ENCODE measurements at places on chromosomes 12 and 14.

GRCh38 chr12:105956662-105957457 lies 181.9 kb downstream of the NUAK1 start:
- no peak for DNase-seq

DNA sequence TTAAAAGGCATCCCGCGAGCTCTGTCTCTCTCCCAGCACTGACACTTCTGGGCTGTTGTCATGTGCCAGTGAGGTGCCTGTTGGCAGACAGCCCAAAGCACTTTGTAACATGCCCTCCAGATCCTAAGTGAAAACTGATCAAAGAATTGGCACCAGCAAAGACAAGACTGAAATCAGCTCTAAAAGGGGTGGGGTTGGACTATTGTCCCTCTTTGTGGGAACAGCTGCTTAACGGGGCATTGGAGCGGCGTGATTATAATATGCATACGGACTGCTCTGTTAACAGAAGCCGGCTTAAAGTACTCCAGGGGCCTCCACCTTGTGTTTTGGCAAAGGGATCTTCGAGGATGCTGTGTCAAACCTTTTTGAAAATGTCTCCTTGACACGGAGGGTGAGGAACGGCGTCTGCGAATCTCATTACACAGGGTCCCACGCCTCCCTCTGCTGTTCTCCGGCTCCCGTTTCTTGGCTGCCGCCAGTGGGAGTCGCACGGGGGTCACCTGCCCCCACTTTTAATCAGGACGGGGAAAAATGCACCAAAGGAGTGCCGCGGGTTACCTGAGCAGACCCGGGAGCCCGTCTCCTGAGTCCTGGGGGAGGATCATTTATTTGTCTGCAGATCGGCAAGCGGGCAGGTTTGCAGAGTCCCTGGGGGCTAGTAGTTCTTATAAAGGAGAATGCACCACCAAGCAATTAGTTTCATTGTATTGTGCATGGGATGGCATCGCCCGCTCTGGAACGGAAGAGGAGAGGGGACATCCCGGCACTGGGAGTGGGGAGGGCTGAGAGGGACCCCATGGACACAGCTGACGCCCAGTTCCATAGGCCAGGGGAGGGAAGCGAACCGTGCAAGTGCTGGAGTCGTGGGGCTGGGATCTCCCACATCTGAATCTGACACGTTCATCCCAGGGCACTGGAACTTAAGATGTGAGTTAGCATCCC lies 44.3 kb downstream of the SPRING1 start:
- DNase-seq, result no peak

DNA sequence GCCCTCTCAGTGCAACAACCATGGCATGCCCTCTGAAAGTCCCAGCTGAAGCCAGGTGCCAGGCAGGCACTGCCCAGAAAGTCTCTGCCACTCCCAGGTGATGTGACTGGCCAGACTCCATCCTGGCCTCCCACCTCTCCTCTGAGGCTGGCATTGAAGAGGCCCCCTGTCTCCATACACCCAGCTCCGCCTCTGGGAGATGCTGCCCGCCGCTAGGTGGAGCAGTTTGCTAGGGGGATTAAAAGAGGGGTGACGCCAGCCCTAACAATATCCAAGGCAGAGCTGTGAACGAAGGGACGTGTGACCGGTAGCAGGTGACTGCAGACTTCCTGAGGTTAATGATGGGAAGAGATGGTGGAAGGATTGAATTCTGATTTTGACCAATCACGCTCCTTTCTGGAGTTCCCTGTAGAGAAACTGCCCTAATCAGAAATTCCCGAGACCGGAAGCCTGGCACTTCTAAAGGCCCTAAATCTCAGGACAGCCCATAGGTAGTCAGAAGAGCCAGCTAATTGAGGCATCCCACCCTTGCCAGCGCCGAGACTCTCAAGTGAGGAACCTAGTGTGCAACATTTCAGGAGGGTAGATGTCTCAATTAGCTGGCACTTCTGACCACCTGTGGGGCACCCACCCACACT lies 8.3 kb upstream of the PLEK2 start:
- no peak for DNase-seq

GRCh38 chr12:93813972-93814821 lies 137.0 kb downstream of the CRADD start:
- no peak for DNase-seq

DNA sequence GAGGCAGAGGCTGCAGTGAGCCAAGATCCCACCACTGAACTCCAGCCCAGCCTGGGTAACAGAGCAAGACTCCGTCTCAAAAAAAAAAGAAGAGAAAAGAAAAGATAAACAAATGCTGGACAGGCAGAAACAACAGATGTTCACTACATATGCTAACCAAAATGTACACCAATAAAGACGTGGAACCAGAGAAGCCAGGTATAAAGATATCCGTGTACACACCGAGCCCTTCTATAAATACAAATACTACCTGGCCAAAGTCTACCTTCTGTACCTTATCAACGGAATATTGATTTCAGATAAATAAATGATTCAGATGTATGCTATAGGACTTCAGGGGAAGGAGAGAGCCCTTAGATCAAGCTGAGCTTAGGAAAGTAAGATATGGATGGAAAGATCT lies 10.8 kb upstream of the KRT8 start:
- DNase-seq, result no peak

DNA sequence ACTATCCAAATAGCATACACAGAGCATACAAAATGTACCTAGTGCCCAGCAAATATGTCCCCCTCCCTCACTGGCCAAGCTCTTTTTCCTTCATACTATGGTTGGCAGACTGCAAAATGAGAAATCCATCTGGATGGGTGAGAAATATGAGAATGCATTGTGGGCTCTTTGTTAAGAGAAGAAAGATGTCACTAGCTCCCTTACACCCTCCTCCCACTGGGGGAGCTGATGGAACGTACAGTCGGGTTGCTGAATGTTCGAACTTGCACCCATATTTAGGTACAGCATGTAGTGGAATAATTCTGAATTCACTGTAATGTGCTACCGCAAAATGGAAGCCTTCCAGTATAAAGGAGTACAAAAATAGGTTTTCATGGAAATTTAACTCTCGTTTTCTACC lies 377.4 kb downstream of the GRIN2B start:
- no peak for DNase-seq
